ENCODE measurements at places on chromosomes 3 and 15.

- no peak for DNase-seq
Measured at GRCh38 chr15:60611592-60612346, 132.8 kb upstream of the ICE2 start.

GRCh38 chr3:14784087-14784681 lies 34.6 kb upstream of the FGD5 start:
- DNase-seq: no peak

- DNase-seq: no peak
Measured at GRCh38 chr3:59605318-59605717, 555.5 kb upstream of the CFAP20DC start.

- DNase-seq: no peak
Measured at GRCh38 chr15:84702961-84703482, 12.9 kb downstream of the SEC11A start.

GRCh38 chr3:136535906-136536305 lies 216.3 kb downstream of the STAG1 start:
- DNase-seq: no peak

DNA sequence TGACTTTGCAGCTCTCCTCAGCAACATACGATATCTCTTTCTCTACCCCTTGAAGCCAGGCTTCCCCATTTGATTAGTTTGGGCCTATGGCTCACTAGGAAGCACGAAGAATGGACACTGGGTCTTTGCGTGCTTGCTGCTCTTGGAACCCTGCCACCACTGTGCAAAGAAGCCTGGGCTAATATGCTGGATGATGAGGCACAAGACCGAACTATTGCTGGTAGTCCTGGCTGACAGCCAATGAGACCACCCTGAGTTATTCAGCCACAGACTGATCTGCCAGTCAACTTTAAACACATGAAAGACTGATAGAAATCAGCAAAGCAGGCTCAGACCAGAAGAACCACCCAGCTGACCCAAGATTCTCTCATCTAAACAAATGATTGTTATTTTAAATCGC lies 250.3 kb downstream of the CBLB start:
- DNase-seq: no peak

- no peak for DNase-seq
Measured at GRCh38 chr3:174548841-174549623, 310.1 kb upstream of the NAALADL2 start.

DNA sequence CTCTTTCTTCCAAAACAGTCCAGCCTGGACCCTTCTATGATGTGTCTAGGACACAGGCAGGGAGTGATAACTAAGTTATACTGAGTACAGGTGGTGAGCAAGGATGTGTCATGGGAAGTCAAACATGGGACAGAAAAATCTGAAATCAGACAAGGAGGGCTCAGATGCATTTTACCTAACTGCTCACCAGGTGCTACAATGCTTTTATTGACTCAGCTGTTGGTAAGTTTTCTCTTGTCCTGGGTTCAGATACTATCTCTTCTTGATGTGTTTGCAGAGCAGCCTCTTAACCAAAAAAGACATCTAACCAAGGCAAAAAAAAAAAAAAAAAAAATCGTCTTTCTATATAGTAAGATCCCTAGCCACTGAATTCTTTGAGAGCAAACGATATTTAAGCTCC lies 378.6 kb downstream of the VPS13C start:
- no peak for DNase-seq

GRCh38 chr15:57556040-57556439 lies 35.7 kb upstream of the MYZAP start:
- DNase-seq: no peak

GRCh38 chr3:98326945-98327344 lies 26.7 kb upstream of the OR5K4 start:
- DNase-seq: no peak

DNA sequence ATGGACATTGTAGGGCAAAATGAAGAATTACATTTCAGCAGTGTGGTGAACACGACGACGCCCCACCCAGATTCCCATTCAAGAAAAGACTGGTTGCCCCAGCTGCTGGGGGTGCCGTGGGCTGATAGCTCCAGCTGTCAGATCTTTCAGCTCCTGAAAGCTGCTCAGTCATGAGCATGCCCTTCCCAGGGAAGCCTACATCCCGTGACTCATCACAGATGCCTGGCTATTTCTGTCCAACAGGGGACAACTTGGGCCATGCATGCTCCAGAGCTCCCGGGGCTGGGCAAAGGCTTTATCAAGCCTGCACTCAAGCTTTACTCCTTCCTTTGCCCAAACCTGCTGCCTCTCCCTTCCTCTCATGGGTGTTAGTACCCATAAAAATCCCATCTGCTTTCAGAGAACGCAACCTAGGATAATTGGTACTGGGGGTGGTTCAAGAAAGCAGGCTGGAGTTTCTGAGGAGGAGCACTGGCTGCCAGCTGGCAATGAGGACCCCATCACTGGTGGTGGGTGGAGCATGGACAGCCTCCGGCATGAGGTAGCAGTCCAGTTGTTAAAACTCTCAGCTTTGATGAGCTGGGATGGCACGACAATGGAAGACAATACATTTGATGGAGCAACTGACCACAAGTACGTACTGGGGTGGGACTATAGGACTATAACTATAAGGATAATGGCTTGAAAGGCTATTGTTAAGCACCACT lies 16.4 kb upstream of the ST8SIA2 start:
- DNase-seq: no peak

GRCh38 chr3:63400246-63400860 lies 122.2 kb downstream of the SYNPR start:
- DNase-seq: no peak

GRCh38 chr3:74621581-74621980 lies 7.1 kb upstream of the CNTN3 start:
- DNase-seq: no peak

- DNase-seq: no peak
Measured at GRCh38 chr3:123741041-123741511, 143.1 kb downstream of the MYLK start.

- no peak for DNase-seq
Measured at GRCh38 chr15:80523746-80524145, 119.6 kb downstream of the ARNT2 start.

DNA sequence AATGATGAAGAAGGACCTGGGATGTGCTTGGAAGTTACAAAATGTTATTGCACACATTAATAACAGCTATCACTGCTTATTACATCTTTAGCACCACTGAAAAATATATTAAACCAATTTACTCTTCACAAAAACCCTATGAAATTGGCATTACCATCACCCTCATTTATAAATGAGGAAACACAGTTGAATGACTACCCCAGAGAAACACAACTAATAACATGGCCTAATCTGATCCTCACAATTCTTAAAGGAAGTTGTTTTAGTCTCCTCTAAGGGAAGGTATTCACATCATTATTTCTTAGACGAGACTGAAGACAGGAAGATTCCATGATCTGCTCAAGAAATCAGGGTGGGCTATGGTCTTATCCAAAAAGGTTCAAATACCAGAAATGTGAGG lies 35.9 kb downstream of the INO80 start:
- DNase-seq: no peak

DNA sequence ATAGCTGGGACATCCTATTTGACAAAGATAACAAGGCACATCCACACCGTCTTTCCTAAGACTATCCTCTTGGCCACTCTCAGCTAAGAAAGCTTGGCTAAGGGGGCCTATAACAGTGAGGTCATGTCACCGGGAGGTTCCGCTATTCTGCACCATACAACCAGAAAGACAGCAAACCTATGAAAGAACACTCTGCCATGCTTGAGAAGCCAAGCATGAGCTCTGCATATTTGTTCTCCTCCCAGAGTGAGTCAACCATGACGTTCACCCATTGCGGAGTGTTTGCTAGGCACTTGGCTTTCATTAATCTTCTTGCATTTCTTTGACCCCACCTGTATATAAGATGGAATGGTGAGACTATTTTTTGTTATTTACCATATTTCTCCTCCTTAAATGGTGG lies 141.2 kb downstream of the GMNC start:
- no peak for DNase-seq

- DNase-seq: no peak
Measured at GRCh38 chr15:63994073-63994600, 52.1 kb downstream of the DAPK2 start.

- DNase-seq: no peak
Measured at GRCh38 chr3:47315069-47315647, 32.4 kb downstream of the KLHL18 start.

DNA sequence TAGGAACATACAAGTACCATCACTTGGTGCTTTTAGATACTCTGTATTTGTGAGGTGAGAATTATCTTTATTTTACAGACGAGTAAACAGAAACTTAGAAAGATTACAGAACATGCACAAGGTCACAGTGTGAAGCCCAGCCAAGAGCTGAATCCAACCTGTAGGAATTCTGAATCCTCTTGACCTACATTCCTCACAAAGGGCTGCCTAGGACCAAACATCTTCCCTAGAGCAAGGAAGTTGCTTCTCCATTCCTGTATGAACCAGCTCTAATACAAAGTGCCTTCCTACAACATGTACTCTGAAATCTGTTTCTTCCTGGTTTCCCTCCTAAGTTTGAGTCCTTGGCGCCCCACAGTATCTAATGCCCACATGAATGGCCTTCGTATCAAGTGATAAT lies 2.9 kb downstream of the HDGFL3 start:
- DNase-seq: no peak

- DNase-seq: no peak
Measured at GRCh38 chr3:59450946-59451763, 401.3 kb upstream of the CFAP20DC start.

- DNase-seq: no peak
Measured at GRCh38 chr15:95845862-95846515, 484.5 kb upstream of the NR2F2 start.

DNA sequence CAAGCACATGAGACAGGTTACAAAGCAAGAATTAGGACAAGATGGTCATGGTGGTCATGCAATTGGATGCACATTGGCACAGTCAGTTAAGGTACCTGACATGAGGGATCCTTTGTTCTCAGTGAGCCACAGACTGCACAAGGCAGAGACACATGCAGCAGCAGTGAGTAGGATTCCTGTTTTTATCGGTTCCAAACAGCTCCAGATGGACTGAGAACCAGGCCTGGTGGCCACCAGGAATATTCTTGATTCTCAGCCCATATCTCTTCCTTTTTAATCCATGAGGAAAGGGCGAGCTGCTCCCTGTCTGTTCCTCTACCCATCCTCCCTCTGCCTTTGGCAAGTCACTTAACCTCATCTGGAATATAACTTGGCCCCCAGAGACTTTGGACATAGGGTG lies 410.8 kb downstream of the GAP43 start:
- no peak for DNase-seq

GRCh38 chr15:60932051-60932915 lies 296.8 kb downstream of the RORA start:
- DNase-seq: no peak

DNA sequence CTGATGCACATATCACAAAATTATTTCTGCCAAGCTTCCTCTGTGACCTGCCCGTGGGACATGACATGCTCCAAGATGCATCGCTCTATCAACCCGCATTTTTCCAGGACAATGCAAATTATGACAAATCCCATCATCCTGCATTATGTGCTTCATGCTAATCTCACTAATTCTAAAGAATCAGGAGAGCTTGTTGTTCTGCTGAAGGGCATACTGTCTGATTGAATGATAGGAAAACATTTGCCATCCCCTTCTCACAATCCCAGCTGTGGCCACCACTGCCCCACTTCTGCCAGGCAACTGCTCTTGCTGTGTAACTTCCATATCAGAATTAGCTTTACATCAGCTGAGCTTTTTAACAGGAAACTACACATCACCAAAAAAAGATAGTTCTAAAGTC lies 203.5 kb upstream of the NANOGP8 start:
- no peak for DNase-seq

DNA sequence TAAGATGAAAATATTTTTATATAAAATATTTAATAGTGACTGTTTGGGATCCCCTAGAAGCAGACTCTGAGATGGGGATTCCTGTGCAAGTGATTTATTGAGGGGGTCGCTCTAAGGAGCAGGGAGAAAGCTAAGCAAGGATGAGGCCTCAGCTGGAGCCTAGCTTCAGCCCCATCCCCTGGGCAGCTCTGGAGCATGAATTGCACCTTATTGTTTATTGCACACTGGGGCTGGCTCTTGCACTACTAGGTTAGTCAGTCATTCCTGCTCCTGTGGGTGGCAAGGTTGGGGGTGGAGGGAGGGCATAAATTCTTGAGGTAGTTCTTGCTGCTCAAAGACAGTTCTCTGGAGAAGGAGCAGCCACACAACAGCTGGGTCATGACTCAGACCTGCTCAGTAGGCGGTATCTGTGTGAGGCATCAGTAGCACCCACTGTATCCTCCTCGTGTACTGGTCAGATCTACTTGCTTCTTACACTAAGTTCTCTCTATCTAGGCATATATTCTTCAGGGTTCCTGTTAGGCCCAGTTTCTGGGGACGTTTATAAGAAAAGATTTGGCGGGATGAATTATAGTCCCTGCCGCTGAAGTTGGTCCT lies 27.2 kb upstream of the TNFSF10 start:
- no peak for DNase-seq

- DNase-seq: no peak
Measured at GRCh38 chr3:10169000-10169496, 4.3 kb downstream of the IRAK2 start.

DNA sequence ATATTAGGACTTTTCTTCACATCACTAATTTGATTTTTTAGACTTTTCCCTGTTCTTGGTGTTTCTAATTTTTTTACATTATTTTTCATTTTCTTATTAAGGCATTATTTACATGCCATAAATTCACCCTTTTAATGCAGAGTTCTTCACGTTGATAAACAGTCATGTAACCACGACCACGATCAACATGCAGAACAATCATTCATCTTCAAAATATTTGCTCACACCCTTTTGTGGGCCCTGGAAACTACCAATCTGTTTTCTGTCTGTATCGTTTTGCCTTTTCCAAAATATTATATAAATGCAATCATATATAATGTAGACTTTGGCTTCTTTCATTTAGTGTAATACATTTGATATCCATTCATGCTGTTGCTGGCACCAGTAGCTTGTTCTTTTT lies 48.7 kb downstream of the ARRDC4 start:
- no peak for DNase-seq
